ENCODE measurements at places on chromosomes 7 and 10.

DNA sequence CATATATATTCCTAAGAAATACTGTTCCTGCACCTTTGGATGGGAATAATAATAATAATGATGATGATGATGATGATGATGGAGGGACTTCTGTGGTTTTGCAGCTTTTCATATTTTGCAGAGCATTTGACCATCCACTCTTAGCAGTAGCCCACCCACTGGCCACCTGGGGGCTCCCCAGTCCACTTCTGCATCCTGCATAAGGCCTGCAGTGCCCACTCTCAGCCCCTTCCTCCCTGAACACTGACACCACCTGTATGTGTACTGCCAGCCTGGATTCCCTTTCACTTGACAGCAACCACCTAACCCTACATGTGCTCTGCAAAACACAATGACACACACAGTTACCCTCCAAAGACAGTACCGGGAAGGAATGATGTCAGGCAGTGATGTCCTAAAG, 131.4 kb downstream of the ADAM12 start:
- DNase-seq, result no peak

DNA sequence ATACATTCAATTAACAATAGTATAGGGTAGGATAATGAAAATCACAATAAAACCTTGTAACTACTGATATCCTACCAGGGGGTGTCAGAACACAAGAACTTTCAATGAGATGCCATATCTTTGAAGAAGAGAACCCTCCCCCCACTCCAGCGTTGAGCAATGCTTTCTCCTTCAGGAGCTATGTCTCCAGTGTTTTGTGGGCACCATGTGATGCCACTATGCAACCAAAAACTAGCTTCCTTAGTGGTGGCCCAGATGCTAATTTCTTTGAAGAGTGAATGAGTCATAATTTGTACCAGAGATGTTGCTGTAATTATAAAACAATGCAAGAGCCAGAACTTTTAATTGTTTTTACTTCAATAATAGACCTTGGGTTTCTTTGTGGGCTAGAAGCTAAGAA, 76.0 kb upstream of the ADO start:
- DNase-seq, result no peak

DNA sequence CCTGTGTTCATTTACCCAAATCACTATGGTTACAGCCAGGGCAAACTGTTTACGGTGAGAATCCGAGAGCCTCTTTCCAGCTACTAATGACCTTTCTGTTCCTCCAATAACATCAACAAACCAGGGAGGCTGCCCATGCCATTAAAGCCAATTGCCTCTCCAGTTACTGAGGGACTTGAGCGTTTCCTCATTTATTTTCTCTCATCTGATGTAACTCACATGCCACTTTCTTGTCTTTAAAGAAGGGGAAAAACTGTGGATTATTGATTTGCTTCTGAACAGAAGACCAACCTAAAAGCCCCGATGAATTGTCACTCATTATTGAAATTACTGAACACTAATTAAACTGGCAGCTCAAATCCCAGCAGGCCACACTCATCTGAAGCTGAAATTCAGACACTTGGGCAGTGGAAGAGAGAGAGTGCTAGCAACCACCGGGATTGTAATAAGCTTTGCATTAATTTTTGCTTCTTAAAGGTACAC, 595.8 kb upstream of the MKI67 start:
- no peak for DNase-seq

DNA sequence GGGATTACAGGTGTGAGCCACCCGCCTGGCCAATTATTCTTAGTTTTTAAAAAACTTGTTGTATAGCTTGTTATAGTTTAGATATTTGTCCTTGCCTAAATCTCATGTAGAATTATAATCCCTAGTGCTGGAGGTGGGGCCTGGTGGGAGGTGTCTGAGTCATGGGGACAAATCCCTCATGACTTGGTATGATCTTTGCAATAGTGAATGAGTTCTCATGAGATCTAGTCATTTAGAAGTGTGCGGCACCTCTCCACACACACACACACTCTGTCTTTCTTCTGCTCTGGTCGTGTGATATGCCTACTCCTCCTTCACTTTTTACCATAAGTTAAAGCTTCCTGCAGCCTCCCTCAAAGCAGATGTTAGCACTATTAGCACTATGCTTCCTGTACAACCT, 37.2 kb downstream of the FAM149B1 start:
- no peak for DNase-seq

DNA sequence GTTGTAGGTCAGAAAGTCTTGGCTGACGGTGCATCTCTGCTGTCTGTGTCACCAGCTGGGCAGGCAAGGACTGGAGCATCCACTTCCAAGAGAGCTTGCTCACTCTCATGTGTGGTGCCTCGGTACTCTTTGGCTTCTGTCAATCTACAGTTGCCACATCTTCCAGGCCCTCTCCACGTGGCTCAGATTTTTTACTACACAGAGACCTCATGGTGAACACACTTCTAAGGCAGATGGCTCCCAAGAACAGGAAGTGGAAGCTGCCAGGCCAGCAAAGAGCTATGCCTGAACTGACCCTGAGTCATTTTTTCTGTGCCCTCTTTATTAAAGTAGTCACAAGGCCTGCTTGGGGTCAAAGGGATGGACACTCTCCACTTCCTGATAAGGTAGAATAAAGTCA, 351.5 kb upstream of the AUTS2 start:
- no peak for DNase-seq

GRCh38 chr10:119786117-119786769, 60.4 kb downstream of the INPP5F start:
- no peak for DNase-seq

- DNase-seq, result peak; percentile 80
These were observed at the start of gene NT5C3A for GRCh38 chr7:33062023-33062781. NT5C3A (minus strand) TSS chr7:33062776; CDS start chr7:33062705, 71 bp downstream.

DNA sequence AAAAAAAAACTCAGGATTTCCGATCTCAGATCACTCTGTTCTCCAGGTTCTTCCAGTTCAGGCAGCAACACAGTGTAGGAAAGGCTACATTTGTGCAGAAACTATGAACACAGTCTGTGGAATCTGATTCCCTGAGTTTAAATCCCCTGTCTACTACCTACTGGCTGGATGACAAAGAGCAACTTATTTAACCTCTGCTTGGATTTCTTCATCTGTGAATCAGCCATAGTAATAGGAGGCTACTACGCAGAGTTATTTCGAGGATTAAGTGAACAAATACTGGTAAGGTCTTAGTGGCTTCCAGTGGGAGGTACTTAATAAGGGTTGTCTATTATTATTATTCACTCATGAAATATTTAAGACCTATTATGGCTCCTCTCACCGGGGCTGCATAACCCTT, 44.3 kb upstream of the PDCD4 start:
- DNase-seq, result no peak

DNA sequence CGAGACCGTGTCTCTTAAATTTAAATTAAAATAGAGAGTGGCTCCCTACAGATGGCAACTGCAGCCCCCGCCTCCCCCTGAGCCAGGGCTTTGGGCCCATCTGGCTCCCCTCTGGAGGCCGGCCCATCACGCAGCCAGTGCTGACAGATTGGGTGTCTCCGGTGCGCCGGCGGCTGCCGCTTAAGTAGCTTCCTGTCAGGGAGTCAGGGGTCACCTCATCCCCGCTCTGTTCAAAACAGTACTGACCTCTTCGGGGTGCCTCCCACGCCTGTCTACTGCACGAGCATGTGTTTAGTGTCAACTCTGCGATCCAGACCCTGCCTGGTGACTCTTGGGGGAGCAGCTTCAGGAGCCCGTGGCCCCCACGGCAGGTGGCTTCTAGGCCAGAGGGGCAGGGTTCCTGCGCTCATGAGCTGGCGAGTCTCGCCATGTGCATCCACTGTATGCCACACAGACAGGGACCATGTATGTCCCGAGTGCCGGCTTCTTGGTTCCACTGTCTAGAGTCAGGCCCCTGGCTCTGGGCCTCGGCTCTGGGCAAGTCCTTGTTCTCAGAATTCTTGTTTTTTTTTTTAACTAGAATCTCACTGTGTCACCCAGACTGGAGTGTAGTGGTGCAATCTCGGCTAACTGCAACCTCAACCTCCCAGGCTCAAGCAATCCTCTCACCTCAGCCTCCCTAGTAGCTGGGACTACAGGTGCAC, 36.1 kb downstream of the KCTD7 start:
- DNase-seq, result no peak

GRCh38 chr7:103731169-103731568, 258.3 kb downstream of the RELN start:
- DNase-seq, result no peak

GRCh38 chr10:92064506-92064905, 140.9 kb downstream of the BTAF1 start:
- DNase-seq, result no peak

DNA sequence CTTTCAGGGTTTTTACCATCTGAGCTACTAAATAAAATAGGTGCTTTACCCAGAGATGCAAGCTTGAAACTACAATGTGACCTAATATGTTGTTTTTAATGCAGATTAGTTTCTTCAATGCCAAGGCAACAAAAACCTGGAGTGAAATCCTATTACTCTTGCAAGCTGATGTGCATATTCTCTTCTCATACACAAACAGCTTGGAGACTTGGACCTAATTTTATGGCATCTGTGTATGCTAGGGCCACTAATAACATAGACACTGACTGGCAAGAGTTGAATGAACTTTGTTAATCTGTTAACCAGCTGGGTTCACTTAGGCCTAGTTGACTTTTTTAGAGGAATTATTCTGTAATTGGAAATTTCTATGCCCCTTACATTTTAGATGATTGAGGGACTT, 23.4 kb upstream of the SMIM30 start:
- DNase-seq, result no peak

DNA sequence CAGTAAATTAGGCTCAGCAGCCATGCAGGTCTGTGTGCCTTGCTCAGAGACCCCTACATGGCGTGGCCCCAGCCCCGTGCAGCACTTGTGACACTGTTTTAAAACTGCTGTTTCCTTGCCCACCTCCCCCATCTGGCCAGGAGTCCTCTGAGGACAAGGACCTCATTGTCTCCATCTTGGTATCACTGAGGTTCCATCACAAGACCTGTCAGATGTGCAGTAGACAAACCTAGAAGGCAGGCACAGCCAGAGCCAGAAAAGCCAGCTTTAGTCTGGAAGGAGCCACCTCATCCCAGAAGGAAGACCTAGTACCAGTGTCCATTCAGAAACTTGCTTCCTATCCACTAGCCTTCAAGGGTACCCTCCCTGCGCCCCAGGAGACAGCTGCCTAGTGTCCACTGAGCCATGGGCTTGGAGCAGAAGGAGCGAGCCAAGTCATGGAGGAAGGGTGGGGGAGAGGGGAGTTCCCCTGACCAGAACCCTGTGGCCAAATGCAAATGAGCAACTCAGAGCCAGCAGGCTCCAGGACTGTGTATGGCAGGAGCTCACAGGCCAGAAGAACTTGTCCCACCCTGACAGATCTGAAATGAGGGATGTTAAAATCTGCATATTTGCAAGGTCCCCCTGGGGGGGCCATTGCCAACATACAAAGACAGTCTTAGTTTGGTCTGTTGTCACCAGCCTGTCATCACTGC, 176.1 kb downstream of the SH3PXD2A start:
- no peak for DNase-seq

DNA sequence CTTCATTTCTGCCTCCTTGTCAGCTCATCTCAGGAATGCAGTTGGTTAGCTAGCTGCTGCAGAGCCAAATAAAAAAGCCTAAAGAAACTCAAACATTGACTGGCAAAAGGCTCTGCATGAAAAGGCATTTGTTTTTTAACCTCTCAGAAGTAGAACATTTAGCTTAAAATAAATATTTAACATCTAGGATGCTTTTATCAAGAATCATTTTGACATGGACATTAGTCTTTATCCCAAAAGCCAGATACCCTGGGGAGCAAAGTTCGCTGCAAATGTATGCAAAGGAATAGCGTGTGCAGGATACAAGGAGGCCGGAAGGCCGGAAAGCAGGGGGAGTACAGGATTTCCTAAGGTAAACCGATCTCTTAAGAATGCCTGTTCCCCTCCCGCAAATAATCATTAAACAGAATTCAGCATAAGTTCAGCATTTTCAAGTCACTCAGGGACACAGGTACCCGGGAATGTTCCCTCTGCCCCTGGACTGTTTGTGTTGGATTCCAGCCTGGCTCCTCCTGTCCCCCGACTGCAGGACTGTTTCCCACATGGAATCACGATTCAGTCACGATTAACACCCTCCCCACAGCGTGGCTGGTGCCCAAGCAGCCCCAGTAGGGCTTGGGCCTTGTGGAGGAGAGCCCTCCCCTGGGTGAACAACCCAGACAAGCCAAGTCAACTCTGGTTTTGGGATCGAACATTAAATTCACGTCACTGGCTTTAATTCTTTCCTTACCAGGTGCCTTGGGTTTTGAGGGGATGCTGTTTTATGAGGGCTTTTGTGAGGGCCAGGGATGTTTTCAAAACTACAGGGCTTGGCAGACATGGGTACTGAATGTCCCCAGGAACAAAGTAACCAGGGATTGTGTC, 97.8 kb downstream of the HIPK2 start:
- DNase-seq, result no peak

- DNase-seq, result no peak
These were observed 21.7 kb upstream of the PCGF5 start for GRCh38 chr10:91198781-91199180.

DNA sequence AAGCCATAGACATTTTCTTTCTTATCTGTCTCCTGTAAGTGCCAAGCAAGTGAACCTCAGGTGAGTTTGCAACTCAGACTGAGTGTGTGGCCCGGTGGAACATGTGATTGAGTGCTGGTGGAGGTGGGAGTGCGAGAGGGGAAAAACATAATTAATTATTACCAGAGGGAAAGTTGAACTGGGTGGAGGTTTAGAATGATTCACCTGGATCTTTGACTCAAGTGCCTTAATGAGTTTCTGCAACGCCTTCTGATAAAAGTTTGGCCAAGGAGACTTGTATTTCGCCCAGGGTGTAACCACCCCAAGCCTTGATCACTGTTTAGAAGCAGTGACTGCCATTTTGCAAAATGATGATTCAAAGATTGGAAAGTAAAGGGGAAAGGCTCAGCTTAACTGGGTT, 513.9 kb downstream of the GATA3 start:
- no peak for DNase-seq

DNA sequence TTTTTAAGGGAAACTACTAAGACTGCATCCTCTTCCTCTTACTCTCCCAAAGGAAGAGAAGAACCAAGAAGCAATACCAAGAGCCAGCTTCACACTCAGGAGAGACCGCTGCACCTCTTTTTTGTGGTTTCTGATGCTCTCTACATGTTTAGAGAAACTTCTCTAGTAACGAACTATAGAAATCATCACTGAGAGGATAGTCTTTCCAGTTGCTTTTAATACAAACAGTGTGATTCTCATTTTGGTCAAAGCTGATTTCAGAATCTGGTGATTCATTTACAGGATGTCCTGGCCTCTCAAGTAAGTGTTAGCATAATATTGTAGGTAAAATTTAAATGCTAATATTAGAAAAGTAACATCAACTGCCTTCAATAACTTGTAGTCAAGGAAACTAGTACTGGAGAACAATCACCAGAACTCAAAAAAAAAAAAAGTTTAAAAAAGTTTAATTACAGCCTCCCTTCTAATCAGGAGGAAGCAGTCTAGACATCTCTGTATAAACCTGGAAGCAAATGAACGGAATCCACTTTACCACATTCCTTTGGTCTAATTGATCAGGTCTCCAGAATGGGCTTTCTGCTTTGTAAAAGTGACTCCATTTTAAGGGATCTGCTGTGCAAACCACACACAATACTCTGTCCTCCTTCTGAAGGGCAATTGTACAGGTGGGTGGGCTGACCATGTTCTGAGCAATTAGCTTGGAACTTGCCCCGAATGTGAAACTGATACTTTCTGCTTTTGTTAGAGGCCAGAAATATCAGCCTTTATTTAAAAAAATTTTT, 3.0 kb downstream of the LAMB1 start:
- DNase-seq, result no peak

- no peak for DNase-seq
These were observed 25.8 kb downstream of the BRAF start for GRCh38 chr7:140898786-140899536.

All from right cardiac atrium (tissue), 5 donors.